ENCODE measurements at places on chromosomes 11 and 22.

- no peak for DNase-seq
Observed at GRCh38 chr11:83249445-83249844, 36.7 kb downstream of the CCDC90B start.

GRCh38 chr11:8735094-8735493 lies 52.5 kb downstream of the RPL27A start:
- no peak for DNase-seq

DNA sequence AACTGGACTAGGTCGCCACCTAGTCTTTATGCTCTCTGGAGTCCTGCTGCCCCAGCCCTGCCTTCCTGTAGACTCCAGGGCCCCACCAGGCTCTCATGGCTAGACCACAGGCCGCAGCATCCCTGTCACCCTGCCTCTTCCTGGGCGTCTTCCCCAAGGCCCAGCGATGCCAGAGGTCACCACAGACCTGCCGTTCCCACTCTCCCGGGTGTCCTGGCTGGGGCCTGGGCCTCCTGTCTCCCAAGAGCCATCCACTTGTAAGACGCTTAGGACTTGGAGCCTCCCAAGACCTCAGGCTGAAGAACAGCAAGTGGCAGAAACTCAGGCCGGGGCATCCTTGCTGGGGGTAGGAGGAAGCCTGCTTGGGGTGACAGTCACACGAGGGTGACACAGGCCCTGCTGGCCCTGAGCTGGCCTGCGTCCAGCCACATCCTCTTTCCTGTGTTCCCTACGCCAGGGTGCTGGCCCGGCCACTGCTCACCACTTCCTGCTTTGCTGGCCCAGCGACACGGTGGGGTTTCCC lies 2.0 kb upstream of the TCIRG1 start:
- DNase-seq: no peak

DNA sequence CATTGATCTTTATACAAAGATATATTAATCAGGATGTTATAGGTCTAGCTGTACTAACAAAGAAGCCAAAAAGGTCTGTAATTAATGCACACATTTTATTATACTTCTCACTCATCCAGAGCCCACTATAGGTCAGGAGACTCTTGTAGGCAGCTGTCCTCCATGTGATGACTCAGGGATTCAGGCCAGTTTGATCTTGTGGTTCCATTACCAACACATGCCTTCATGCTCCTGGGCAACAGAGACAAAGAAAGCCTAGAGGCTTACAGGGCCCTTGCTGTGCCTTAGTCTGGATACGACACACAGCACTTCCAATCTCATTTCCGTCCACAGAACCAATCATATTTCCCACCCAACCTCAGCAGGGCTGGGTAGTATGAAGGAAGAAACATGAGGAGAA lies 150.3 kb upstream of the NCAM1 start:
- no peak for DNase-seq

GRCh38 chr11:7154881-7155361 lies 66.1 kb downstream of the RBMXL2 start:
- DNase-seq: no peak

GRCh38 chr22:18096823-18097222 lies 13.8 kb upstream of the TUBA8 start:
- no peak for DNase-seq

GRCh38 chr22:34430386-34430785 lies 510.1 kb upstream of the LARGE1 start:
- no peak for DNase-seq

- no peak for DNase-seq
Observed at GRCh38 chr11:117795638-117796455, 1.2 kb downstream of the DSCAML1 start.

DNA sequence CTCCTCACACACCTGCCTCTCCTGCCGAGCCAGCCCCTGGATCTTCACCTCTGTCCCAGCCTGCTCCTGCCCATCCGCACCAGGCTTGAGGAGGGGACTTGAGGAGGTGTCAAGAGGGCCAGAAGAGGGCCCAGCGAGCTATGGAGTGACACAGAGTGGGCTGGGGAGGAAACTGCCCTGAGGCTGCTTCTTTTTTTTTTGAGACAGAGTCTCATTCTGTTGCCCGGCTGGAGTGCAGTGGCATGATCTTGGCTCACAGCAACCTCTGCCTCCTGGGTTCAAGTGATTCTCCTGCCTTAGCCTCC lies 21.9 kb upstream of the CDON start:
- DNase-seq: no peak

DNA sequence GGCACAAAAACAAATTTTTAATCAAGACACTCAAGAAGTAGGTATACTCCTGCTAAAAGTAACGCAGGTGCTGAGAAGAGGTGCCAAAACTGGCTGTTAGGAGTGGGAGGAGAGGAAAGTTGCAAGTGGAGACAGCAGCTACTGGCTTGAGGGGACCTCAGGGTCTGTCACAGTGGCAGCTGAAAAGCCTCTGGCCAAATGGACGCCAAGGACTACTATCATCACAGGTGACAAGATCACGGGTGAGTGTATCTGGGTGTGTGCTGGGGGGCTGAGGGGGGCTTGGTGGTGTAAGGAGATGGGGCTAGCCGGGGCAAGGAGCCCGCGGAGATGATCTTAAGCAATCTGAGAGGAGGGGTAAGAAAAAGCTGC lies 687 bp downstream of the ZNF202 start:
- peak; percentile 10 for DNase-seq

DNA sequence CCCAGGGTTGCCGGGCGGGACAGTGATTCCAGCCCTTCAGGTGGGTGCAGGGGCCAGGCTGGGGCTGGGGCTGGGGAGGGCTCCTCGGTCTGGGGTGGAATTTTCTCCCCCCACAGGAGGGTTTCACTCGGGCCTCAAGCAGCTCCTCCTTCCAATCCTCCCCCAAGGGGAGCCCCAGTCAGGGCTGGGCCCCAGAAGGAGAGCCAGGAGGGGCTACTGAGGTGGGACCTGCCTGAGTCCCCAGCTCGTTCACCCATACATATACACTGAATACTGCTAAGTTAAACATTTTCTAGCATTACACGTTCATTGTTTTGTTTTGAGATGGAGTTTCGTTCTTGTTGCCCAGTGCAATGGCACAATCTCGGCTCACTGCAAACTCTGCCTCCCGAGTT lies 1.5 kb upstream of the CRACR2B start:
- DNase-seq: no peak

- no peak for DNase-seq
Observed at GRCh38 chr22:37275134-37275533, 7.2 kb upstream of the CYTH4 start.

DNA sequence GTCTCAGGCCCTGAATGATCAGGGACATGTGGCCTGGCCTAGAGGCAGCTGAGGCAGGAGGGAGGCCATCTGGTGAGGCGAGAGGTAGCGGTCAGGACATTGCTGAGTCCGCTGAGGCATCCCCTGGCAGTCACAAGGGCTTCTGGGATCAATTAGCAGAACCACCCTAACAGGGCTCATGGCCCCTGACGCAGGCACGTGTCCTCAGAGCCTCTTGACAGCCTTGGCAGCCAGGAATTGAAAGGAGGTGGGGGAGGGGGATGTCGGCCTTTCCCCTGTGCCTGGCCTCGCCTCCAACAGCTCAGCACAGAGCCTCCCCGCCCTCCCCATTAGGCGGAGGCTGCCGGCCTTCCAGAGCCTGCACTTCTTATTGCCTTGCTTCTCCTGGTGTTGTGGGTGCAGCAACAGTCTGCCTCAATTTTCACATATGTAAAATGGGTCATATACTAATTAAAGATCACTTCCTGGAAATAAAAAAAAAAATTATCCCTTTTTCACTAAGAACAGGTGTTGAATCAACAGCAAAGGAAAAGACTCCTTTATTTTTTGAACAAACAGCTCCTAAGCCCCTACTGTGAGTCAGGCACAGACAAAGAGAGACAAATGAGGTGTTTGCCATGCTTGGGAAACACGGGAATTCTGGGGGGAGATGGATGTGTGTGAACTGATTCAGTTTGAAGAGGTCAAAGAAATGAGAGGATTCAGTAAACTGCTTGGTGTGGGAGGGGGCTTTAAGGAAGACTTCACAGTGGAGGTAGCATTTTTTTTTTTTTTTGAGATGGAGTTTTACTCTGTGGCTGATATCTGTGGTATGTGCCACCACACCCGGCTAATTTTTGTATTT lies 55.3 kb downstream of the NFAM1 start:
- DNase-seq: no peak

- DNase-seq: no peak
Observed at GRCh38 chr22:35008213-35008612, 57.7 kb upstream of the ISX start.

- DNase-seq: no peak
Observed at GRCh38 chr22:27768027-27768653, 33.4 kb downstream of the MN1 start.

- DNase-seq: no peak
Observed at GRCh38 chr11:118048472-118049370, 28.2 kb upstream of the TMPRSS4 start.

- peak; percentile 29 for DNase-seq
Observed at GRCh38 chr11:460331-461199, 10.5 kb downstream of the PTDSS2 start.

DNA sequence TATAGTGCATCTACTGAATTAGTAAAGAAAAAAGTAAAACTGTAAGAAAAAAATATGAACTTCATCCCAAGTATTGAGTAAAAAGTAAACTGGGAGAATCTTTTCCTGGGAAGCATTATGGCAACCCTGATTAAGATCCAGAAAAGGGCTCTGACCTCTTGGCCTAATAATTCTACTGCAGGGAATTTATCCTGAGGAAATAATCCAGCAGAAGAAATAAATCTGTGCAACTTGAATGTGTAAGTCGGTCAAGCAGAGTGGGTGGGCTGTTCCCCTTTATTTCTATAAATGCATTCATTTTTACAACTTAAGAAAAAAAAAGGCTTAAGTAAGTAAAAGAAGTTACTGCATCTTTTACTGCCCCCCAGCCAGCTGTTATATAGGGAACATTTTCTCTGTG lies 111.2 kb upstream of the PARVA start:
- DNase-seq: no peak

DNA sequence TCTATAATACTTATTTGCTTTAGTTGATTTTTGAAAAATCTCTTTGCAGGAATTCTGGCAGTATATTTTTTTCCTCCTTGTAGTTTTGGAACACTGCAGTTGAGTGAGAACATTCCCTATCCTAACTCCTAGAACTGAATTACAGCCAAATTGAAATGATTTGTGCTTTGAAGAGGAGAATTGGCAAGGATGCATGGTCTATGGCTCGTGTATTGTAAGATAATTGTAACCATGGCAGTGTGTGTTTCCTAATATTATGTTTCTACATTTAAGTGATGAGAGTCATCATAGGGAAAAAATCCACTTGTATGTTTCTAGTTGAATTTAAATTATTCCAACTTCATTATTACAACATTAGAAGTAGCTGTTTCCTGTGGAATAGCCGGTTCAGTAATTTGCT lies 80.9 kb upstream of the MYO18B start:
- no peak for DNase-seq

DNA sequence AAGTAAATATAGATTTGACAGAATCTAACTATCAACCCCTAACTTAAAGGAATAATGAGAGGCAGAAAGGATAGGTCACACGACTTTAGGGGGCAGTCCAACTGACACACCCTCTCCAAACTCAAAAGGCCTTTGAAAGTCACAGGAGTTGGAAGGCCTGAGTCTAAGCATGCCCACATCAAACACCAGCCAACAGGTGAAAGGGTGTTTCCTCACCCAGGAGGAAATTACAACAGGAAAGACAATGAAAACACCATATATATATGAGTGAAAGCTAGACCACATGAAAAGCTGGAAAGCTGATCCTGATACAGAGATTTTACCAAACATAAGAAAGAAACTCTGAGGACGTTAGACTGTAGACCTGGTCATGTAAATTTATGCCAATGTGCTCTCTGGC lies 10.5 kb upstream of the DEPDC7 start:
- DNase-seq: no peak

DNA sequence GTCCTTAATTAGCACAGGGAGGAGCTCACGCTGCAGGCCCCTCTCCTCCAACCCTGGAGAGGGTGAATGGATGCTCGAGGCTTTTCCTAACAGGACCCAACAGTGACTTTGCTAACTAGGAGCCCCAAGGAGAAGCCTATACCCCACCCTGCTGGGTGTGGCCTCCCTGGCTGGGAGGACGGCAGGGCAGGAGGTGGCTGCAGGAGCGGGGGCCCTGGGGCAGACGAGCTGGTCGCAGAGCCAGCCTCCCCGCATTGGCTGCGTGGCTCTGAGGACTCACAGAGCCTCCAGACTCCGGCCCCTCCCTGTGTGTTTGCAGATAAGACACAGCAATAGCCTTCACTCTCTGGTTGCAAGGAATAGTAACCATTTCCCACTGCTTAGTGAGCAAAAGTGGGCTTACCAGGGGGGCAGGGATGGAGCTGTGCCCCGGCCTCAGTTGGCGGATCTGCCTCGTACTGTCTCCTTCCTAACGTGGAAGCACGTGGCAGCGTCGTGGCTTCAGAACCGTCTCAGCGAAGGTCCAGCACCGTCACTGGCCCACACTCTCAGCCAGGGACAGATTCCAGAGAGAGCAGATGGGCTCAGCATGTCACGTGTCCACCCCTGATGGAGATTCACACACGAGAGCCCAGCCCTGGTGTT lies 1087.5 kb downstream of the BRD1 start:
- DNase-seq: no peak

- DNase-seq: peak; percentile 49
Observed at GRCh38 chr11:119055901-119056300, 1.1 kb downstream of the HYOU1 start.

- no peak for DNase-seq
Observed at GRCh38 chr22:49330421-49331222, 497.1 kb downstream of the BRD1 start.

DNA sequence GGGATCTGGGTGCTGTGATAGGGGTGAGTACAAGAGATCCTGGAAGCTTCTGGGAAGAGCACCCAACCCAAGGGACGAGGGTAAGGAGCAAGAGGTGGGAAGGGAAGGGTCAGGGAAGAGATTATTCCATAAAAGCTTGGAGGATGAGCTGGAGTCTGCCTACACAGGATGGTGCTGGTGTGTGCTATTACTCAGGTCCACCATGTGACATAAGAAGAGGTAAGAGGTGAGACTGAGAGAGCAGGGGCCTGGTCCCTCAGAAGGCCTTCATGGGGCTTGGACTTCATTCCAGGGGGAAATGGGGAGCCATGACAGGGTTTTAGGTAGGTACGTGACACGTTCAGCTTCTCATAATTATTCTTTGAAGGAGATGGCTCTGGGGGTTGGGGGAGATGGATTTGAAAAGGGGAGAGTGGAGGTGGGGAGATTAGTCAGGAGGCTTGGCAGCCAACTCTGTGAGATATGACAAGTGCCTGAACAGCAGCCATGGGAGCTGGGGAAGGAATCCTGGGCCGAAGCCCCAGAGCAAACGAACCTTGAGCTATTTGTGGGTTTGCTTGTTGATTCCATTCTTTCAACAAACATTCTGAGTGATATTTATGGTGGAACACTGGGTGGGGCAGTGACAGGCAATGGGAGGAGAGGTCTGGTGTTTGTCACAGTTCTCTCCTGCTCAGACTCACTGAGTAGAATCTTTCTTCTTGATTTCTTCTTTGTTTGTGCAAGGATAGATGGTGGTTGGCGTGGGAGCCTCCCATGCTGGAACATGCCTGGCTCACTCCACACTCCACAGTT lies 11.2 kb upstream of the NCAM1 start:
- DNase-seq: no peak

DNA sequence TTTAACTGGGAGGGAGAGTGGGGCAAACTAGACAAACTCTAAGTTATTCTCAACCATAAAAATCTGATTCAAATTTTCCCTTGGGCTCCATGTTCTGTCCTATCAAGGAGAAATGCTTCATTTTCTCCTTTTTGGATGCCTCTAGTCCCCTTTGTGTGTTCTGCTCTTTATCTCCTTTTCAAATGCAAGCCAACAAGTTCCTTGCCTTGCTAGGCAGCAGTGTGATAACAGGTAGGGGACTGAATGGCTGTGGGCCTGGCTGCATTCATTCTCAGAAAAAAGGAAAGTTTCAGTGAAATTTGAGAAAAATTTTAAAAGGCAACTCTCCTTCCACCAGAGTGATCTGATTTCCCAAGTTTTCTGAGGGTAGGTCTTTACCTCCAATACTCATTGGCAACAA lies 26.9 kb upstream of the MMP8 start:
- no peak for DNase-seq

Data from hematopoietic multipotent progenitor cell treated with erythropoietin and hydrocortisone succinate and interleukin-3 and kit ligand, for 17 days (in vitro differentiated cells).